ENCODE measurements at places on chromosomes 4 and X. TPM values are rescaled to one million over a fixed set of nuclear protein-coding genes. Genes with fewer than 3 reads are reported as not detected.

DNA sequence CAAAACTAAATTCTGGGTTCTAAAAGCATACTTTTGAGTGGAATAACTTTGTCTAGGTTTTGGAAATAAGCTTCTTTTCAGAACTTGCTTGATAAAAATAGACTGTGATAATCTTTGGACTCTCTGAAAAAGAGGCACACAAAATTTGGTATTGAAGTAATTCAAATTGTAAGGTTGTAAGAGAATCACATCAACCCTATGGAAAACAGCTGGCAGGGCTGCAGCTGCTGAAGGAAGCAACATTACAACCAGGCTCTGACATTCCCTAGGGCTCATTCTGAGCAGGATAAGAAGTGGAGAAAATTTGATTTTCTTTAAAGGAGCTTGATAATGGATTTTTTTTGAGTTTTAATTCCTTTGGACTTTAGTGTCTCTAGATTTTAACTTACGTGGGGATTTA lies 147.6 kb downstream of the FSTL5 start:
- H3K27ac ChIP-seq, result no peak overlapping the region
- no peaks in the 10 kb centered on the region for H3K27me3 ChIP-seq
- H3K4me3 ChIP-seq, result no peak overlapping the region
- no peaks in the 10 kb centered on the region for H3K4me1 ChIP-seq
- H3K36me3 ChIP-seq, result no peaks in the 10 kb centered on the region

The PHKA1 gene
- 0.08 TPM for total RNA-seq

DNA sequence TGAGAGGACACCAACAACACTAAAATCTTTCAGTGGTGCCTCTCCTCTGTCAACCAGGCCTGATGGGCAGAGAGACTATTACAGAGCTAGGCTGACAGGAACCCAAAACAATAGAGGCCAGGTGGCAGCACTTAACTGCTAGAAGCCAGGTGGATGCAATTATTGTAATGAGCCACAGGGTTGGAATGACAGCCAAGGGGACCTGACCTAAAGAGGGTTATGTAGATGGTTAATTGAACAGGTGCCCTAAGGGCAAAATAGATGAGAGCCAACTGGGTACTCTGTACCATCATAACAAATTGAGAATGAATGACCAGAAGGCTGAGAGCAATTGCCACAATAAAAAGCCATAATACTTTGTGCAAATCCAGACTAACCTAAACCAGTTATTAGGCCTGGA lies 24.7 kb upstream of the FRAS1 start:
- no peaks in the 10 kb centered on the region for H3K4me1 ChIP-seq
- H3K27me3 ChIP-seq, result peaks cover 3% of the 10 kb centered on the region
- no peak overlapping the region for H3K4me3 ChIP-seq
- H3K36me3 ChIP-seq, result no peaks in the 10 kb centered on the region

The GLUD2 gene
- 0.21 TPM for total RNA-seq

- peak; percentile 55 for DNase-seq
- H3K36me3 ChIP-seq, result no peaks in the 10 kb centered on the region
- H3K27me3 ChIP-seq, result peaks cover 3% of the 10 kb centered on the region
- no peak overlapping the region for H3K4me3 ChIP-seq
These were observed 66.4 kb upstream of the HHIP start for GRCh38 chr4:144579411-144580030.

DNA sequence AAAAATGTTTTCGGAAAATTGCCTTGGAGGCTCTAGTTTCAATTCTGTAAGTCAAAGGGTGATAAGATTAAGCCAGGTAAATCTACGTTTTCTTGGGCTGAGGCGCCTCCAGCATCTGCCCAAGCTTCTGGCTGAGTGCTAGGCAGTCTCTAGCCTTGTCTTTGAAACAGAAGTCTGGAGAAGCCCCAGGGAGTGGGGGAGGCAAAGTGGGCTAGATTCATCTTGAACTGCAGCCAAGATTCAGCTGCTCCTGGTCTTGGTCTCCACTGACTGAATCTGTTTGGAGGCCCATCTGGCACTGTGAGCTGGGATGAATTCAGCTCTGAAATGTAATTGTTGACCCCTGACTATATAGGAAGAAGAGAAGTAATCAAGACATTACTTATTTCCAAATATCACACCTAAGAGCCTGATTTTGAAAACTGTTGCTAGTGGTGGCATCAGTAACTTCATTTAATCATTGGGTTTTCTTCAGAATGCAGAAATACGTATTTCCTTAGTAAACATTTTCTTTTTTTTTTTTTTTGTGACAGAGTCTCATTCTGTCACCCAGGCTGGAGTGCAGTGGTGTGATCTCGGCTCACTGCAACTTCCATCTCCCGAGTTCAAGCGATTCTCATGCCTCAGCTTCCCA lies 187.3 kb upstream of the LEF1 start:
- H3K4me1 ChIP-seq, result peaks cover 11% of the 10 kb centered on the region
- no peaks in the 10 kb centered on the region for H3K36me3 ChIP-seq
- DNase-seq, result no peak

The ZIC3 gene
- total RNA-seq, result not detected

DNA sequence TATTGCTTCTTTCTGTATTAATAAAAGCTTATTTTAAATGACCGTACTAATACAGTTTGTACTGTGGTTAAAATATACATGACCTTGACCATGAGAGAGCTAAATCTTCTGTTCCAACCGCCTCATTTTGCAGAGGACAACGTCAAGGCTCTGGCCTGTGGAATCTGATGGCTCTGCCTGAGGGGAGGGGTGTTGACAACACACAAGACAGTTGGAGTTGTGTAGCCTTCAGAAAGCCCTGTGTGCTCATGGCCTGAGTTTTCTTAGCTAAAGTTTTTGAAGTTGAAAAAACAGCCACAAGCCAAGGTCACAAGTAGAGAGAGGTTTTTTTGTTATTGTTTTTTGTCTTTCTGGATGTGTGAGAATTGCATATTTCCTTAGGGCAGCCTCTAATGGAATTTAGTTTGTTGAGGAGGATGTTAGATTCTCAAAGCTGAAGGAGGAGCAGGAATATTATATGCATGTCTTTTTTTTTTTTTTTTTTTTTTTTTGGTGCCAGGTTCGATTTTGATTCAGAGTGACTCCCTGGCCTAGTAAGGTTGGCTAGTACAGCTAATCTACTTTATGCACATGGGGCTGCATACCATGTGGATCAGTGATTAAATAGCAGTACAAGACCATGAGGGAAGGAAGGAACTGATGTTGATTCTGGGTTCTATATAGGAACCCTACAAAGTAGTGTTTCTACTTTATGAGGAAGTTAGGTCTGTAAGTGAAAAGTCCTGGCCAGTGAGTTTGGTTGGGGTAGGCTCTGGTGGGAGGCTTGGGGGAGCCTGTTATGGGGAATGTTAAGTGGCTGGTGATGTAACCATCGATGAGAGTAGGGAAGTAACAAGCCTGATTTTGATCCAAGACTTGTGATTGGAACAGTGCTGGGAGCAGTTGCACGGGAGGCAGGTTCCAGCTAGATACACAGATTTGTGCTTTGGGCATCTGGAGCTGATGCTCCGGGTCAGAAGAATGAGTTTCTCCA lies 20.3 kb downstream of the SMS start:
- no peak for DNase-seq
- H3K27me3 ChIP-seq, result no peaks in the 10 kb centered on the region
- peaks cover 5% of the 10 kb centered on the region for H3K36me3 ChIP-seq
- peak overlapping the region; percentile 37 for H3K27ac ChIP-seq

The C4orf51 gene
- not detected for total RNA-seq

- no peak overlapping the region for H3K27ac ChIP-seq
- no peak for DNase-seq
- no peak overlapping the region for H3K4me3 ChIP-seq
These were observed 12.3 kb upstream of the DTHD1 start for GRCh38 chr4:36269101-36269500.

DNA sequence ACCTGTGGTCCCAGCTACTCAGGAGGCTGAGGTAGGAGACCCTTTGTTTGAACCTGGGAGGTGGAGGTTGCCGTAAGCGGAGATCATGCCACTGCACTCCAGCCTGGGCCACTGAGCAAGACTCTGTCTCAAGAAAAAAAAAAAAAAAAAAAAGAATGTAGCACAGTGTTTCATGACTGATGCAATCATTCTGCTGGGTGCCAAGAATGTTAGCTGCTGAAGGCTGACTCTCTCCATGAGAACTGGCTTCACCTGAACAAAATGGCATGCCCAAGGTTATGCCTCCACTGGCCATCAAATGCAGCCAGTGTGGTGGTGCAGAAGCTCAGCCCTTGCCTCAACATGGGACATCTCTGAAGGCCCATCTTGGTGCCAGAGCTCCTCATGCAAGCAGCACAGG lies 412.1 kb downstream of the ADAM29 start:
- no peak for DNase-seq
- 0 out of 2 replicates have a peak, but pooled peaks cover 5% of the 10 kb centered on the region for H3K36me3 ChIP-seq
- H3K27me3 ChIP-seq, result no peaks in the 10 kb centered on the region
- H3K27ac ChIP-seq, result peak overlapping the region; percentile 59
- no peak overlapping the region for H3K4me3 ChIP-seq

The PTPN13 gene
- 56.0 TPM for total RNA-seq

GRCh38 chr4:109207061-109207460 lies 95.4 kb downstream of the COL25A1 start:
- no peaks in the 10 kb centered on the region for H3K4me1 ChIP-seq
- peaks cover 8% of the 10 kb centered on the region for H3K27me3 ChIP-seq
- no peaks in the 10 kb centered on the region for H3K36me3 ChIP-seq
- no peak overlapping the region for H3K27ac ChIP-seq
- no peak overlapping the region for H3K4me3 ChIP-seq

DNA sequence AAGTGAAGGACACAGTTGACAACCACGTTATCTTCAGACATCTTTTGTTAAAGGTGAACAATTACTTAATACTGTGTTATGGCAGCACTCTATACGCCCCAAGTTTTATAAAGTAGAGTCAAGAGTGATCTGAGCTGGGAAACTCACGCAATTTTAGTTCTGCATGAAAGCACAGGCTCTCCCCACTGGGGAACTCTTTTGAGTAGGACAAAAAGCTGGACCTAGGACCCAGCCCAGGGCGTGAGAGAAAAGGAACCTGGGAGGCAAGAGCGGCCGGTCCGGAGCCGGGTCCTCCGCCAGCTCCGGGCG lies 152.6 kb upstream of the SLC4A4 start:
- H3K4me3 ChIP-seq, result peak overlapping the region; percentile 87
- no peaks in the 10 kb centered on the region for H3K27me3 ChIP-seq
- no peaks in the 10 kb centered on the region for H3K36me3 ChIP-seq

DNA sequence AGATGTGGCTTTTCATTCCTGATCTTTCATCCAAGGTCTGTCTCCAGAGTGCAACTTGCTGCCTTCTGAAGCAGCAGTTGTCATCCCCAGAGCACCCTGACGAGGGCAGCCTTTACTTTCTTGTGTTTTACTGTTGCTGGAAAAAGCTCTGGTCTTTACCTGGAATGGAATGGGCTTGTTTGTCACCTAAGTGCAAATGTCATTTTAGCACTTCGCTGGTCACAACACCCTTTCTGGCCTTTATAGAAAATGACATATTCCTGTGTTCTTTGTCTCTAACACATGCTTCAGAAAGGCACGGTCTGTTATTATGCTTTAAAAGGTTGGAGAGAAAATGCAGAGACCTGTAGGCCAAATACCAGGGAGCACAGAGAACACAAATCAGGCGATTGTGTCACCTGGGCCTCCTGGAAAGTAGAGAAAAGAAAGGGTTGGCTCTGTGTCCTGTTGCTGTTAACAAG lies 332.7 kb upstream of the IGFBP7 start:
- H3K27ac ChIP-seq, result no peak overlapping the region
- H3K4me3 ChIP-seq, result no peak overlapping the region
- H3K27me3 ChIP-seq, result peaks cover 3% of the 10 kb centered on the region
- no peaks in the 10 kb centered on the region for H3K36me3 ChIP-seq
- DNase-seq, result peak; percentile 9

DNA sequence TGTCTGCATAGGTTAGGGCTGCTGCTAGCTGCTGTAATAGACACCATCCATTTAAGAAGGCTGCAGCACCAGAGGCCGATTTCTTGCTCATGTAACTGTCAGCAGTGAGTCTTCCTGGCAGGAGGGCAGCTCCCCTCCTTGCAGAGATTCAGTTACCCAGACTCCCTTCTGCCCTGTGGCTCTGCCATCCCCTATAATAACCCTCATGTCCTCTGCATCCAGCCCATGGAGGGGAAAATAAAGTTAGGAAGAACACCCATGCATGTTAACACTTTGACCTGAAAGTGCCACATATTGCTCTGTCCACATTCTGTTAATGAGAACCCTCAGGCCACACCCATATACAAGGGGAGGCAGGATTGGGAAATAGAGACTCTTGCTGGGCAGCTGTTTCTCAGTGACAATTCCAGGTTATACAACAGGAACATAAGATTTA lies 5.4 kb downstream of the STBD1 start:
- peaks cover 7% of the 10 kb centered on the region for H3K4me1 ChIP-seq
- no peak for DNase-seq
- H3K4me3 ChIP-seq, result no peak overlapping the region

GRCh38 chr4:3358656-3359055 lies 65.8 kb downstream of the RGS12 start:
- no peak for DNase-seq
- H3K4me1 ChIP-seq, result no peaks in the 10 kb centered on the region
- H3K27me3 ChIP-seq, result no peaks in the 10 kb centered on the region

The CTAG1A gene
- not detected for total RNA-seq

GRCh38 chrX:7198499-7198898 lies 50.5 kb upstream of the PUDP start:
- H3K27me3 ChIP-seq, result no peaks in the 10 kb centered on the region
- peaks cover 10% of the 10 kb centered on the region for H3K36me3 ChIP-seq
- H3K4me3 ChIP-seq, result no peak overlapping the region
- DNase-seq, result no peak
- no peak overlapping the region for H3K27ac ChIP-seq

The MEPE gene
- not detected for total RNA-seq

The TENM3 gene
- total RNA-seq, result 32.8 TPM

DNA sequence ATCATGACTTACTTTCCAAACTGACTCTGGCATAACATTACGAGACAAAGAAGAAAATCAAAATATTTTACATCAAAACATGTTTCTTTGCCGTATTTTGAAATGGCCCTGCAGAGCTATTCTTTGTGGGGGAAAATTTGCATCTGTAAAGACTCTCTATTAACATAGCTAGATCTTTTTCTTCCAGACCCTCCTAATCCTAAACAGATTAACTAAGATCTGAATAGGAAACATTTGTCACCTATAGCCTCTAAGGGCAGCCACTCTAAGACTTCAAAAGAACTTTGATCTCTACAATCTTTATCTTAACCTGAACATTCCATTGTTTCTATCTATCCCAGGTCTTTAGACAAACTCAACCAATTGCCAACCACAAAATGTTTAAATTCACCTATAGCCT lies 176.6 kb upstream of the CENPE start:
- no peak overlapping the region for H3K27ac ChIP-seq
- H3K4me1 ChIP-seq, result peaks cover 23% of the 10 kb centered on the region
- no peak overlapping the region for H3K4me3 ChIP-seq
- no peaks in the 10 kb centered on the region for H3K27me3 ChIP-seq

DNA sequence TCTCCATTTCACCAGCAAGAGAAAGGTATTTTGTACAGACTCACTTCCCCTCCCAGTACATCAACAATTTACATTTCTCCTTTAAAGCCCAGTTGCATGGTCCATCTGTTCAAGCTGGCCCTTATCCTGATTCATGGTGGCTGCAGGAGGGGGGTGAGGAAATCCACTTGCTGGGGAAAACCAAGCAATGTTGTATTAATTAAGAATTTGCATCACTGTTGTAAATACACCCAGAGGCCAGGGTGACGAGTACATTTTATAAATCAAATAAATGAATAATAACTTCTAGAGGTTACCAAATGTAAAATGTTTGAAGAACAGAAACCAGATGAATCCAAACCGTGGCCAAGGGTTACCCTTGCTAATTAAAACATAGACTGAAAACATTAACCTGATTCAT lies 395.9 kb upstream of the INTU start:
- no peak overlapping the region for H3K4me3 ChIP-seq
- H3K27ac ChIP-seq, result no peak overlapping the region
- no peak for DNase-seq
- no peaks in the 10 kb centered on the region for H3K4me1 ChIP-seq

The CLDN22 gene
- not detected for total RNA-seq

The PRDM5 gene
- 8.2 TPM for total RNA-seq

- no peaks in the 10 kb centered on the region for H3K36me3 ChIP-seq
- H3K27ac ChIP-seq, result no peak overlapping the region
- no peak for DNase-seq
- H3K27me3 ChIP-seq, result no peaks in the 10 kb centered on the region
- peaks cover 20% of the 10 kb centered on the region for H3K4me1 ChIP-seq
These were observed 170.6 kb downstream of the KDR start for GRCh38 chr4:54954656-54955388.

All from HFFc6 (cell line).